Aorta (tissue), 5 donors: ENCODE measurements at places on chromosomes 5 and 9. TPM values are rescaled to one million over a fixed set of nuclear protein-coding genes. Genes with fewer than 3 reads are reported as not detected.

DNA sequence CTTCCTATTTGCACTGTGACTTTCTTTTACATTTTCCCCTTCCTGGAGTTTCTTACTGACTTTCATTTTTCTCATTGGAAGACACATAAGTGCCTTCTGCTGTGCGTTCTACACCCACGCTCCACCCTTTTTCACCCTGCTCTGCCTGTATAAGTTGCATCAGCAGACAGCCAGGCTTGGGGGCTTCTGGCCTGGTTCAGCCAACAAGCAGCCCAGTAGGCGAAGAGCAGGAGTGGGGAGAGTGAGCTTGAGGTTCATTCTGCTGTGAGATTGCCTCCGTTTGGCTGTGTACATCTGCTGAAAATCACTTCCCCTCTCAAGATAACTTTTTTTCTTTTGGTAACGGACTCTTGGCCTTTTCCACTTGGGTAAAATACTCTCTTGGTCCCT lies 38.4 kb downstream of the RASGRF2 start:
- no peak overlapping the region for H3K4me3 ChIP-seq
- DNase-seq: no peak
- H3K36me3 ChIP-seq: no peaks in the 10 kb centered on the region
- no peaks in the 10 kb centered on the region for H3K27me3 ChIP-seq
- H3K4me1 ChIP-seq: no peaks in the 10 kb centered on the region

DNA sequence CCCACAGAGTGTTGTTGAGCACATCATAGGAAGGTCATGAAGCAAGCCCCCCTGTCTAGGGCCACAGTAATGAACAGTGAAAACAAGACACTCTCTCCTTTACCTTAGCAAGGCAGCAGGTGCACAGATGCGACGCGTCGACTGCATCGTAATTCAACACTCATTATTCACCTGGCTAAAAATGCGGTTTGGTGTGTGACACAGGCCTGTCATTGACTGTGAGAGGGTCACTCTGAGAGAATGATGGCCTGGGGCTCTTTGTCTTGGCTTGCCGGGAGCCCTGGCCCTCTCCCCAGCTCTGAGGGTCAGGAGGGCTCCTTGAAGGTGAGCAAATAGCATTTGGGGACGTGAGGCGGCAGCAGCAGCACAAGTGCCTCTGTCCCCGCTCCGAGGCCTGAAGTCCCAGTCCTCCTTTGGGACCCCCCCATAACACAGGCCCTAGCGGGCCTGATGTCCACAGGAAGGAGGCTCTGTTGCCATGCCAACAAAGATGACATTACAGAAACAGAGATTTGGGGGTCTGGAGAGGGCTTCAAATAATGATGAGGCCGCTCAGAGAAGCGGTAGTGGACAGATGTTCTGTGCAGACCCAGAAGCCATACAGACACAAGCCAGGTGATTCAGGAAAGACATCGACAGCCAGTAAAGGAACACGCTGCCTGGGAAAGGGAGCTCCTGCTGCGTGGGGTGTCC lies 46.7 kb downstream of the SHB start:
- no peaks in the 10 kb centered on the region for H3K36me3 ChIP-seq
- DNase-seq: no peak
- peaks cover 15% of the 10 kb centered on the region for H3K4me1 ChIP-seq

Gene HSPB3
- total RNA-seq: 1.5 TPM

DNA sequence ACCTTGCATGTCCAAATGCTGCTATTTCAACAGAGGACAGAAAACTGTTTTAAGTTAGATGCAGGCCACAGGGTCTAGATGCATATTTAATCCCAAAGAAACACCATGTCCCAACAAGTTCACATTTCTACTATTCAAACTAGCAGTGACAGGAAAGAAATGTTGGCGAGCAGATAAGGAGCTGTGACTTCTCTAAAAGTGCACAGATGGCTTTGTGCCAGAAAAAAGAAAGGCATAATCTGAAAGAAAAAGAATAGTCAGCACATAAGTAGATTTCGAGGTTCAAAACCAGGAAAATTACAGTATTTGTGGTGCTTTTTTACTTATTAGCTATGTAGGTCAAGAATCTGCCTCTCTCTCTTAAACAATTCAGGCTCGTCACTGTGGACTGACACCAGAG lies 178.3 kb downstream of the DNAH5 start:
- no peaks in the 10 kb centered on the region for H3K27me3 ChIP-seq
- H3K4me3 ChIP-seq: no peak overlapping the region
- no peaks in the 10 kb centered on the region for H3K36me3 ChIP-seq
- no peak overlapping the region for H3K27ac ChIP-seq
- no peak for DNase-seq
- no peaks in the 10 kb centered on the region for H3K4me1 ChIP-seq

Gene ADAMTS6
- 11.5 TPM for total RNA-seq

Gene STPG3
- total RNA-seq: not detected

DNA sequence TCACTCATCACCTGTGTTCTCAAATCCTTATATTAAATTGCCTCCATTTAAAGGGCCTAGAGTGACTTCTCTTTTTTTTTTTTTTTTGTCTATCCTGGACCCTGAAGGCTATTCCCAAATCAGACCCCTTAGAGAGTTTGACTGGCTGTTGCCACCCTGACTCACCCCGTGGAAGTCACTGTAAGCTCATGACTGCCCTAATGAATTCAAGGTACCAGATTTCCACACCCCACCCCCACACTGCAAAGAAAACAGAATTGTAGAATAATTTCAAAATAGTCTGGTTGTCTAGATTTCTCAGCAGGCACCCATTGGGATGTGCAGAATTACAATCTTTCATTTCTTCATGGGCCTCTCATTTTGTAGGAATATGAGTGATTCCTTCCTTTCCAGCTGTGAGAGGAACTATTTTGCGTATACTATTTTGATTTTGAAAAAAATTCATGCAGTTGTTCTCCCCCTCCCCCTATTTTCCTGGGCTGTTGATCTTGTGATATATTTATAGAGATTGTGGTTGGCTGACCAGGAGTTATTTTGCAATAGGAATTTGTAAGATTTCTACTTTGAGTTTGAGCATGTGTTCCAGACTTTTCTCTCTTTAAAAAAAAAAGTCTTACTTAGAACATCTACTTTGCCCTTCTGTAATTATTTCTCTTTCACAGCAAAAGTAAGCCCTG lies 79.1 kb downstream of the ZNF618 start:
- no peak for DNase-seq
- H3K36me3 ChIP-seq: no peaks in the 10 kb centered on the region
- H3K27ac ChIP-seq: peak overlapping the region; percentile 64
- H3K27me3 ChIP-seq: no peaks in the 10 kb centered on the region
- no peak overlapping the region for H3K4me3 ChIP-seq

Gene GNG10
- 47.0 TPM for total RNA-seq

DNA sequence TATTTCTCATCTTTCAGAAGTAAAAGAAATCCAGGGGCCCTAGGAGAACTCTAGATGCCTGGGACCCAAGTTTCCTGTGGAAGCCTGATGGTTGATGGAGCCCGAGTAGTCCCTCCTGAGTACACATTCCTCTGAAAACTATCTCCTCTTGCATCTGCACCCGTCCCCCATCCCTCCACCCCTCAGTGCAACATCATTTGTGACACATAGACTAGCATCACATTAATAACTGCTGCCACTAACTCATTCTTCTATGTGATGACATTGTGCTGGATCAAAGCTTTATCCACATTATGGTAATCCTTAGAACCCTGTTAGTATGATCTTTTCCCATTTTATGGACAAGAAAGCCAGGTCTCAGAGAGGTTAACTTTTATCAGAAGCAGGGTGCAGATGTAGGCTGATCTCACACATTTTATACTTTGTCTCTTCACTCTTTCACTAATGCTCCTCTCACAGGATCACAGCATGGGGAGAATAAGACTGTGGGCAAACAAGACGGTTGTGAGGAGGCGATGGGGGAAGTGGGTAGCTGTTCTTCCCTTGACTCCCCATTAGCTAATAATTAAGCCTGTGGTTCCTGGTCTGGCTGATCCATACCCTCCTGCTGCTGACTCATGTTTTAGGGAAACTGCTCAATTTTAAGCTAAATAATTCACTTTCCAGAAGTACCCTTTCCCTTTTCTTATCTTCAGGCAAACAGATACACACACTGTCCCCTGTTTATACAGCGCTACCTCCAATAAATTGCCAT lies 3.9 kb upstream of the HK3 start:
- peaks cover 17% of the 10 kb centered on the region for H3K36me3 ChIP-seq
- no peaks in the 10 kb centered on the region for H3K4me1 ChIP-seq
- no peak overlapping the region for H3K27ac ChIP-seq
- no peak overlapping the region for H3K4me3 ChIP-seq
- no peak for DNase-seq
- H3K27me3 ChIP-seq: no peaks in the 10 kb centered on the region

Gene MARCOL
- not detected for total RNA-seq

GRCh38 chr9:127569886-127570401 lies 42.1 kb upstream of the STXBP1 start:
- no peak overlapping the region for H3K4me3 ChIP-seq
- no peaks in the 10 kb centered on the region for H3K4me1 ChIP-seq
- no peaks in the 10 kb centered on the region for H3K27me3 ChIP-seq
- peak overlapping the region; percentile 85 for H3K27ac ChIP-seq
- no peaks in the 10 kb centered on the region for H3K36me3 ChIP-seq
- no peak for DNase-seq

DNA sequence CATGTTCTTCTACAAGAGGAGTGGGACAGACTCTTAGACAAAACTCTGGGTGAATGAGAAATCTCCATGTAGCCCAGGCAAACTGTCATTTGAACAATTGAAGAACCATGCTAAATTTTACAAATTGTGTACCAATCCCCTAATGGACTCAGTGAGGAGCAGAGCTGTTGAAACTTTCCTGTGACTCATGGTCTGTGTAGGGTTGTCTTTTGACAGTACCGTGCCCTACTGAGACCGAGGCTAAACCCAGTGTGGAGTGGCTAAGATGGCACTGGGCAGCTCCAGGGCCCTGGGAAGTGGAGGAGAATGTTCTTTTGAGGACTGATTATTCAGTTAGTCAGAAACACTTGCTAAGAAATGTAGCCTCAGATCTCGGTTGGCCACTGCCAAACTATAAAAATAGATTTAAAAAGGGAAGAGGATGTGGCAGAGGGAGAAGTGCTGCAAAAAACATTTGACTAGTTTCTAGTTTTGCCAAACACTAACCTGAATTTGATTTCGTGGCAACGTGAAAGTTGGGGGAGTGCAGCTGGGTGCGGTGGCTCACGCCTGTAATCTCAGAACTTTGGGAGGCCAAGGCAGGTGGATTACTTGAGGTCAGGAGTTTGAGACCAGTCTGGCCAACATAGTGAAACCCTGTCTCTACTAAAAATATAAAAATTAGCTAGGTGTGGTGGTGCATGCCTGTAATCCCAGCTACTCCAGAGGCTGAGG lies 24.7 kb downstream of the POU4F3 start:
- no peaks in the 10 kb centered on the region for H3K36me3 ChIP-seq
- no peaks in the 10 kb centered on the region for H3K4me1 ChIP-seq
- DNase-seq: no peak
- H3K27ac ChIP-seq: no peak overlapping the region

- H3K4me1 ChIP-seq: no peaks in the 10 kb centered on the region
- no peak overlapping the region for H3K4me3 ChIP-seq
- H3K27ac ChIP-seq: no peak overlapping the region
- no peaks in the 10 kb centered on the region for H3K27me3 ChIP-seq
- no peak for DNase-seq
Observed at GRCh38 chr5:17412760-17413671, 85.0 kb upstream of the TAF11L2 start.

Gene WNT8A
- not detected for total RNA-seq

DNA sequence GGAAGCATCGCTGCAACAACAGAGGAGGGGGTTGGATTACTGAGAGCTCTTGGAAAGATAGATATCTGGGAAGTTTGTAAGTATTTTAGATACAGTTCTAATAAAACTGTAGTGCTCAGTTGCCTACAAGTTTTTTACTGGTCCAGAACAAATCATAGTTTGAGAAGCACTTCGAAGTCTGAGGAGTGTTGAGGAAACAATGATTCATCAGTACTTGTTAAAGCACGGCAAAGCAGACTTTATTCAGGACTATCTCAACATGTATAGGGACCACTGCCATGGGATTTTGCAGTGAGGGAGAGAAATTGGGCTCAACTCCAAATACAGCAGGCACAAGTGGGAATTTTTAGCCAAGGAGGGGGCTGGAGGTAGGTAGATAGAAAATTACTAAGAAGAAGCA lies 25.3 kb upstream of the RECK start:
- H3K27ac ChIP-seq: no peak overlapping the region
- no peak overlapping the region for H3K4me3 ChIP-seq
- H3K4me1 ChIP-seq: no peaks in the 10 kb centered on the region
- H3K27me3 ChIP-seq: no peaks in the 10 kb centered on the region

Gene ZNF618
- total RNA-seq: 15.4 TPM

GRCh38 chr5:96857924-96858323 lies 18.4 kb upstream of the ERAP2 start:
- H3K4me1 ChIP-seq: no peaks in the 10 kb centered on the region
- DNase-seq: no peak
- H3K27ac ChIP-seq: no peak overlapping the region

GRCh38 chr9:69797675-69798074 lies 22.9 kb upstream of the CFAP95 start:
- H3K4me3 ChIP-seq: no peak overlapping the region
- DNase-seq: no peak
- no peaks in the 10 kb centered on the region for H3K36me3 ChIP-seq
- no peaks in the 10 kb centered on the region for H3K4me1 ChIP-seq

GRCh38 chr5:157750320-157750719 lies 6.8 kb downstream of the LSM11 start:
- H3K36me3 ChIP-seq: peaks cover 1% of the 10 kb centered on the region
- DNase-seq: no peak
- no peaks in the 10 kb centered on the region for H3K27me3 ChIP-seq
- H3K4me1 ChIP-seq: no peaks in the 10 kb centered on the region

Gene TAF11L10
- total RNA-seq: not detected

Gene MAP1B
- 754 TPM for total RNA-seq

DNA sequence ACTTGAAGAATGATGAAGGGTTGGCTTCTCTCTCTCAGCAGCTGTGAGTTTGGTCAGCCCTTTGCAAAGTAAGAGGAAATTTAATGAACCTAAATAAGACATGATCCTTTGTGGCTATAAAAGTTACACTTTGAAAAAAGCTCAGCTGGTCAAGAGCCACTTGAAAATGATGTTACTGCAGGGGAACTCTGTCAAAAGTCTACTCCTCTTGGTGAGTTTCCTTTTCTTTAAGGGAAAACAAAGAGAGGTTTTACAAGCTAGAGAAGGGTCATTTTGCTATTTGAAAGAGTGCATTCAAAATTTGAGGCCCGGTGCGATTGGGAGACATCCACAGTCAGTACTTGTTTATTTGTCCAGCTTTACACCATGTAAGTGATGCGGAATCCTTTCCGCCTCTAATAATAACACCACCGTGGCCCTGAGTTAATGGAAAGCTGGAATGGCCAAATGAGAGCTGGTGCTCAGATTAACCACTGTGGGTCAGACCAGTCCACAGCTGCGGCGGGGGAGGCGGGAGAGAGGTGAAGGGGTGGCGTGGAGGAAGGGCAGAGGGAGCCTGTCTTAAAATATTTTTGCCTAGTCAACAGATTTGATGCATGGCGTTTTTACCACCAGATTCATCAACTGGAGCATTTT lies 404.0 kb downstream of the TLE4 start:
- no peaks in the 10 kb centered on the region for H3K36me3 ChIP-seq
- no peak overlapping the region for H3K27ac ChIP-seq
- no peaks in the 10 kb centered on the region for H3K27me3 ChIP-seq

Gene HAPLN1
- 3.5 TPM for total RNA-seq

GRCh38 chr5:128455841-128456361 lies 82.1 kb downstream of the FBN2 start:
- H3K4me1 ChIP-seq: no peaks in the 10 kb centered on the region
- H3K4me3 ChIP-seq: no peak overlapping the region
- no peaks in the 10 kb centered on the region for H3K27me3 ChIP-seq
- no peak overlapping the region for H3K27ac ChIP-seq
